DMS79 (cell line): ENCODE measurements at places on chromosomes 12 and 14.

GRCh38 chr12:52242442-52243258, 9.6 kb downstream of the KRT7 start:
- DNase-seq: no peak

- no peak for DNase-seq
Observed at GRCh38 chr14:52119030-52119429, 50.2 kb upstream of the NID2 start.

GRCh38 chr14:54695196-54695595, 128.3 kb downstream of the SAMD4A start:
- DNase-seq: no peak

GRCh38 chr14:81676879-81677278, 143.2 kb upstream of the SEL1L start:
- DNase-seq: no peak

- no peak for DNase-seq
Observed at GRCh38 chr12:99810718-99811593, 163.4 kb downstream of the GARIN6 start.

- DNase-seq: no peak
Observed at GRCh38 chr12:70044167-70044566, 199.1 kb upstream of the CNOT2 start.

GRCh38 chr12:112168561-112168971, 43.2 kb downstream of the TRAFD1 start:
- DNase-seq: no peak

GRCh38 chr12:47805417-47805816, 14.3 kb downstream of the HDAC7 start:
- DNase-seq: no peak

DNA sequence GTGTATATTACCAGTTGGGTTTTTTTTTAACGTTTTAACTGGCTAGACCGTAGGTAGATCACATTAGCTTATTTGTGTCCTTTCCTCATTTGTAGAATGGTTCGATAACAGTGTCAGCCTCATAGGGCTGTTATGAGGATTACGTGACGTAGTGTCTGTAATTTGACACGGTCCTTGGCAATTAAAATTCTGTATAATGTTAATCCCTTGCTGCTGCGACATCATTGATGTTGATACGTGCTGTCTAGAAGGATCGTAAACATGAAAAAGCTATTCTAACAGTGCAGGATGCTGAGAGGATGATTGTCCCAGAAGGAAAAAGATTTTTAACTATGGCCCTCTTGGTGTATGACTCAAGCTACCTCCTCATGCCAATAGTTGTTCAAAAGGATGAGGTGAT, 50.9 kb downstream of the HSP90AA1 start:
- DNase-seq: no peak

DNA sequence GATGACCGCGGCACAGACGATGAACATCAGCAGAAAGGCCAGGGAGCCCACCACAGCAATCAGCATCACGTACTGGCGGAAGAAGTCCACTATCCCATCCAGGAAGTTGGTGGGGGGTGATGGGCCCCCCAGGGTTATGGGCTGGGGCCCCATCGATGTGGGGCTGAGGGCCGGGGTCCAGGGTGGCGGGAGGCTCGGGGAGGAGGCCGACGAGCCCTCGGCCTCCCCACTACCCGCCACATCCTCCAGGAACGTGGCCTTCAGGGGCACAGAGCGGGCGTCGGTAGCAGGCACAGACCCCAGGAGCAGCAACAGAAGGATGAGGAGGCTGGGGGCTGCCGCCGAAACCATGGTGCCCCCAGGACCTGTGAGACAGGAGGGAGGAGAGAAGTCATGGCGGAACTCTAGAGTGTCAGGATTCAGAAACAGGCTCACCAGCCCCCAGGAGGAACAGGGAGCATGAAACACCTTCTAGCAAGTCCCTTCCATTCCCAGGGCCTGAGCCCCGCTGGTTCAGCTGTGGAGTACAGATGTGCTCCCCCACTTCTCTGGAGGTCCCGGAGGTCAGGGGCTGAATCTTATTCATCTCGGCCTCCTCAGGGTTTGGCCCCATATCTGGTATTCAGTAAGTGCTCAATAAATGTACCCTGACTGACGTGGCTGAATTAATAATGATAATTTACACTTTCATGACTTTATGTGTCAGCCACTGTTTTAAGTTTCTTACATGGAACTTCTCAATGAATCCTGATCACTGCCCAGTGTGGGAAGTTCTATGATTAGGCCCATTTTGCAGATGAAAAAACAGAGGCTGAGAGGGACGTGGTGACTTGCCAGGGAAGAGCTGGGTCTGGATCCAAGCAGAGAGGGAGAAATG, 5.6 kb downstream of the TMEM119 start:
- no peak for DNase-seq

- DNase-seq: no peak
Observed at GRCh38 chr14:102695167-102695555, 82.1 kb upstream of the TRAF3 start.

DNA sequence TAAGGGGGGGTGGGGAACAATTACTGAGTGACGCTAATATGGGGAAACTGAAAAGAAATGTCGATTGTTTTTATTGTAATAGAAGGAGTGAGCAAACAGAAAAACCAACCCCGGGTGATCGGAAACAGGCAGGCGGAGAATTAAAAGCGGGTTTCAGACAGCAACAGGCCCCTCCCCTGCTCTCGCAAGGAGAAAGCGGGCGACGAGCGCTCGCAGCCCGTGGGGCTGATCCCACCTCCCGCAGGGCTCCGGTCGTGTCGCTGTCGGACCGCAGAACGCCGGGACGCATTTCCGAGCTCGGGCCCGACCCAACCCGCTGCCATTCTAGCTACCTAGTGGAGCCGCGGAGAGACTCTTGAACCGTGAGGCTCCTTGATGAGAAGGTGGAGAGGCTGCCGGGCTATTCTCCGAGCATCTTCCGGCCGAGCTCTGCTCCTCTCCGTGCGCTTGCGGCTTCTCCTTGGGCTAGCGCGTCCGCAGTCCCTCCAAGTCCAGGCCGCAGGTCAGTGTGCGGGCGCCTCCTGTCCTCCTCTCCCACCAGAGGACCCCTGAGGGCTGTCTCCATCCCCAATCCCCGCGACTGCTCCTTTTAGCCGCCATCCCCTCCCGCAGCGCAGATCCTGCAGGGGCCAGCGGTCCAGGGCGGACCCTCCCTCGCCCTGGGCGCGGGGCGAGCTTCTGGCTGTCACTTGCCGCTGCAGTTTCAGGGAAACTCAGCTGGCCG, 4.1 kb upstream of the PAX9 start:
- peak; percentile 70 for DNase-seq

GRCh38 chr14:29865299-29865698, 62.3 kb downstream of the PRKD1 start:
- DNase-seq: peak; percentile 94

- no peak for DNase-seq
Observed at GRCh38 chr12:88223519-88223918, 81.4 kb downstream of the TMTC3 start.

- DNase-seq: no peak
Observed at GRCh38 chr12:96776908-96777307, 130.1 kb upstream of the NEDD1 start.
